Right renal pelvis (tissue), 4 donors: ENCODE measurements at places on chromosomes 1 and 21.

GRCh38 chr1:100252901-100253300, 3.3 kb upstream of the DBT start:
- no peak for DNase-seq

DNA sequence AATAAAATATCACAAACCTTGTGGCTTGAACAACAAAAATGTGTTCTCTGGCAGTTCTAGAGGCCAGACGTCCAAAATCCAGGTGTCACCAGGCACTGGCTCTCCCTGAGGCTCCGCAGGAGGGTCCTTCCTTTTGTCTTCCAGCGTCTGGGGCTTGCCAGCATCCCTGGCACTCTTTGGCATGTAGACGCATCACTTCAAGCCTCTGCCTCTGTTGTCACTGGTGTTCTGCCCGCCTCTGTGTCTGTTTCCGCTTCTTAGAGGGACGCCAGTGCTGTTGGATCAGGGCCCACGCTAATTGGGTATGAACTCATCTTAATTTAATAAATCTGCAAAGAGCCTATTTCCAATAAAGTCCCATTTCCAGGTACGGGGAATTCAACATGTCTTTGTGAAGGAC, 273.7 kb upstream of the C1orf174 start:
- DNase-seq, result no peak

DNA sequence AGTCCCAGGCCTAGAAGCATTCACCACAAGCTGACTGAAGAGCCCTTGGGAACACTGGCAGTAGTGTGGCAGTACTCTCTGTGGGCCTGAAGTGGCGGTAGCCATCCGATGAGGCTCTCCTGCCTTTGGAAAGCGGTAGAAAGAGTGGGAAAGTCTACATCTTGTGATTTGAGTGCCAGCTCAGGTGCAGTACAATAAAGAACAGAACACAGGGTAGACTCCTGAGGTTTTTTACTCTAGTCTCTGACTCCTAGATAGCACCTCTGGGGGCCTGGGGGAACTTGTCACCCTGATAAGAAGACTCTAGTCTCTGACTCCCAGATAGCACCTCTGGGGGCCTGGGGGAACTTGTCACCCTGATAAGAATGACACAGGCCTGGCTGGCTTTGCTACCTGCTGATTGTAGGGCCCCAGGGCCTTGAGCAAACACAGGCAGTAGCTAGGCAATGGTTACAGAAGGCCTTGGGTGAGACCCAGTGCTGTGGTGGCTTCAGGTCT, 18.0 kb upstream of the IL20 start:
- no peak for DNase-seq

GRCh38 chr1:64184003-64184440, 19.4 kb upstream of the UBE2U start:
- no peak for DNase-seq

- no peak for DNase-seq
Measured at GRCh38 chr1:19385869-19386591, 73.9 kb downstream of the SLC66A1 start.
